Right hindlimb (tissue), 1 donor: ENCODE measurements at places on chromosomes 11 and 22.

- DNase-seq = no peak
Measured at GRCh38 chr22:40412441-40412840, 42.0 kb downstream of the SGSM3 start.

GRCh38 chr22:45968003-45968650 lies 8.8 kb downstream of the WNT7B start:
- DNase-seq = no peak

DNA sequence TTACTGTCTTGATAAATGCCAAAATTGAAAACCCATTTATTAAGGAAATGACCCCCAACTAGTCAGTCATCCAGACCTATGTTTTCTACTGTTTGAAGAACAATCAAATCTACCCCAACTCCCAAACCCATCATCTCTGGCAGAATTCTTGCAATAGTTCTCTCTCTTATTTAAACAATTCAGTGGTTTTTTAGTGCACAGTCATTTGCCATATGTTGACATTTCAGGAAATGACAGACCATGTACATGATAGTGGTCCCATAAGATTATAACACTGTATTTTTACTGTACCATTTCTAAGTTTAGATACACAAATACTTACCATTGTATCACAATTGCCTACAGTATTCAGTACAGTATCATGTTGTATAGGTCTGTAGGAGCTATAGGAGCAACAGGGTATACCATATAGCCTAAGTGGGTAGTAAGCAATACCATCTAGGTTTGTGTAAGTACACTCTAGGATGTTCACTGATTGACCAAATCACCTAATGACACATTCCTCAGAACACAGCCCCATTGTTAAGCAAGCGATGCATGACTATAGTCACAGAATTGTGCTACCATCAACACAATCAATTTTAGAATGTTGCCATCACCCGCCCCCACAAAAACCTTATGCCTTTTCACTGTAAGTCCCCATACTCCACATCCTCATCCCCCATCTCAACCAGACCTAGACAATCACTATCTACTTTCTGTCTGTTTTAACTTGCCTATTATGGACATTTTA lies 41.8 kb downstream of the MMP20 start:
- DNase-seq = no peak

DNA sequence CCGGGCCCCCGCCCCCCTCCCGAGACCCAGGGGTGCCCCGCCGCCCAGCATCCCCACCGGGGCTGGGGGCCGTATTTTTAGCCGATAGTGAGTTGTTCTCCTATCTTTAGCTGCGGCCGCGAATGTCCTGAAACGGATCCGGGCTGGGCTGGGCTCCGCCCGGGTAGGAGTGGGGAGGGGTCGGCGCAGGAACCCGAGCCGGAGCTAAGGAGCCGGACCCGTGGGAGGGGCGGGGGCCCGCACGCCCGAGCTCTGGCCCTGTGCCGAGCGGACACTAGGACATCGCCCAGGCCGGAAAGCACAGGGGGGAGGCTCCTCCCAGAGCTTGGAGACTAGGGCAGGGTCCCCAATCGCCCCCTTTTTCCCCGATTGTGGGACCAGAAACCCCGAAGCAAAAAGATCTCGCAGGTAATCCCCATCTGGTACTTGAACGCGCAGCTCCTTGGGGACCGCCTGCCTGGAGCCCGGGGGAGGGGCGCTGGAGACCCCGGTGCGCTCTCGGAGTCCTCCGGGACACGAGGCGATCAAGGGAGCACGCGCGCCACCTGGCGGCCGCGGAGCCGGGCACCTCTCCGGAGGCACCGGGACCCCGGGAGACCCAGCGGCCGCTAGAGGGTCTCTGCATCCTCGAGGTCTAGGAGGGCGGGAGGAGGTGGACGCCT lies 669 bp downstream of the CDC42EP2 start:
- DNase-seq = peak; percentile 89
